ENCODE measurements at places on chromosomes 12 and 14.

- DNase-seq, result no peak
Measured at GRCh38 chr12:105288311-105288996, 42.0 kb upstream of the C12orf75 start.

DNA sequence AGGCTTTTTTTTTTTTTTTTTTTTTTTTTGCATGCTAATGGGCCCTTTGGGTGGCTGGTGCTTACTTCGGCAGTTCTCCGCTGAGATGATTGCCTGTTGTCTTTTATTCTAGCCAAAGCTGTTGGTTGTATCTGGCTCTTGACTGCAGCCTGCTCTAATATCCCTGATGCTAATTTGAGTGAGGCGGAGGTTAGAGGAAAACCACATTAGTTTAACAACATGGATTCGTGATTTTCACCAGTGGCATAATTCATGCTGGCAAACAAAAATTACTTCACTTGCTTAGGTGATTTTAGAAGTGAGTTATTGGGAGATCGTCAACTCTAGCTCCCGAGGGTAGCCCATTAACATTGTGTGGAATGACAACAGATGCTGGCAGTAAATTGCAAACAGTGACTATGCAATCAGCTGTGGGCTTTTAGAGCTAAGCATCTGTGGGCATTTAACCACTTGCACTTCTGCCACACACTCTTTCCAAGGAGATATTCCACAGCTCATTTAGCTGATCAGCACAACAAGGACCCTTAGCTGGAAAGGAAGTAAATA is 97.6 kb upstream of the ZDHHC17 start:
- DNase-seq, result no peak

DNA sequence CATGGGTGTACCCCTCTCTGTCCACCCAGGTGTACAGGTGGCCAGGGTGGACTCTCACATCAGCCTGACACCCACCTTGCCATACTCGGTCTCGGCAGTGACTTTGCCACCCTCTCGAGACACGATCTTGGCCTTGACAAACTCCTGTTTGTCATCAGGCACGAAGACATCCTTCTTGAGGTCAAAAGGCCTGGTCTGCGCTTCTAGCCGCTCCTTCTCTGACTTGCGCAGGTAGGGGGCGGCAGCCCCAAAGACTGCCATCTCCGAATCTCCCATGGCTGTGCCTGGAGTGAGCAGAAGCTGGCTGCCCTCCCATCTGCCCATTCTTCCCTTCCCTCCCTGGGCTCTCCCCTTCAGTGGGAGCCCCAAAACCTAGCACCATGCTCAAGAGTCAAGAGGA is 2.0 kb downstream of the MYH7 start:
- no peak for DNase-seq

- DNase-seq, result no peak
Measured at GRCh38 chr14:63362389-63362819, 43.7 kb upstream of the GPHB5 start.

- DNase-seq, result peak; percentile 28
Measured at GRCh38 chr14:70714055-70714550, 72.4 kb downstream of the TTC9 start.

DNA sequence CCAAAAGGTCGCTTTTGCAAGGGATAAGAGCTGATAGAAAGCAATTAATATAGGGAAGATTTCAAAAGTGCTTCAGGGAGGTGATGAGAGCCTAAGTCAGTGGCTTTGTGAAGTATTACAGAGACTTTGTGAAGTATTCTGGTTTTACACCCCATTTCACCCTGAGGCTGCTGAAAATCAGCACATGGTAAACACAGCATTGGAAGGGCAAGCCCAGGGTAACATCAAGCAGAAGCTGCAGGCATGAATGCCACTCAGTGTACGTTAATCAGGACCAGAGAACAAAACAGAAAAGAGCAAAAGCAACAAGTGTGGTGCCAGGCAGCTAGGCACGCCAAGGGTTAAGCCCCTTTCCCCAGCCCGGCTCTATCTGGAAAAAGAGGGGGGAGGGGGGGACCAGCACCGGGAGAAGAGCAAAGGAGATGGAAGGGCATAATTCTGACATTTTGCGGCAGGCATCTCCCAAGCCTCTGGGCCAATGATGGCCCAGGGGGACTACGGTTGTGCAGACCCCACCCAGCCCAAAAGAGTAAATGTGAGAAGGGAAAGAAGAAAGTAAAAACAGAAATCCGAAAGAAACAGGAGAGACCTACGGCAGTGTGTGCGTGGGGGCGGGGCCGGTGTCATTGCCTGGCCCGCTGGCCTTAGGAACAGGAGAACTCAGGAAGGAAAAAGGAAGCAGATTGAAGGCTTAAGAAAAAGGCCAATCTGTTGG is 58.9 kb downstream of the DHRS2 start:
- no peak for DNase-seq

GRCh38 chr12:64216239-64216638 is 5.9 kb downstream of the KICS2 start:
- no peak for DNase-seq

- DNase-seq, result no peak
Measured at GRCh38 chr12:23084236-23084995, 459.4 kb downstream of the ETNK1 start.

DNA sequence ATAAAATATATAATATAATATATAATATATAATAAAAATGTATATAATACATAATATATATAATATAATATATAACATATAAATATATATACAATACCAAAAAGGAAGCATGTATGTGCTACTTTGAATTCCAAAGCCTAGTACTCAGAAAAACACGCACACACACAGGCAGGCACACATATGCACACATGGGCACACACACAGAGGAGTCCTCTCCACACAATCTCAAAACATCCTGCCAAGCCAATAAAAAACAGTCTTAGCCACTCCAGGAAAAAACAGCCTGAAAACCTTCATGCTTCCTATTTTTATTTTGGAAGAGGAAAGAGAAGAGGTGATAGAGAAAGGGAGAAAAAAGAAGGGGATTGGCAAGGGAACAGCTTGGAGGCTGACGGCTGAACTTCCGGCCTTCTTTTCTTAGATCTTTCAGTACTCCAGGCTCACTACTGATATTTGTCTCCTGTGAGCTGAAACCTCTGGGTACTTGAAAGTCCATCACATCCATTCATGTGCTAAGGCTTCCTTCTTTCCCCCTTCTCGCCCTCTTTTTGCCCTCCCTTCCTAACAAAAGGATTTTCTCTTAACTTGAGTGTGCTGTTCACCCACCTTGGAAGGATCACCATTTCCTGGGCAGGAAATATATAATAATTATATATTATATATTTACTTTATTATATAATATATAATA is 394.2 kb downstream of the NUAK1 start:
- DNase-seq, result no peak

- no peak for DNase-seq
Measured at GRCh38 chr12:129870136-129870535, 33.7 kb downstream of the TMEM132D start.

DNA sequence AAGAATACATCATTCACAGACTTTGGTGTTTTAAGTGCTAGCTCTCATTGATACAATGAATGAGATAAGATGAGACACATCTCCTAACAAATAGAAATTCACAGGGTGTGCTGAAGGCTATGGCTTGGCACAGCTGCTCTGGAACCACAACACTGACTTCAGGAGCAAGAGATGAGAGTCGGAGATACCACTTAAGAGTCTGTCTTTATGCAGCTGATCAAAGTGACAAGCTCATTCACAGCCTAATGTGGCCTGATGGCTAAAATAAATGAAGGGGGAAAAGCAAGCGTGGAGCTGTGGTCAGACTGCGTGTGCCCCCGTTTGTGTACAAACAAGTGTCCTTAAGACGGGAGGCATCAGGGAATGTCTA is 29.7 kb upstream of the FAM181A start:
- DNase-seq, result no peak

DNA sequence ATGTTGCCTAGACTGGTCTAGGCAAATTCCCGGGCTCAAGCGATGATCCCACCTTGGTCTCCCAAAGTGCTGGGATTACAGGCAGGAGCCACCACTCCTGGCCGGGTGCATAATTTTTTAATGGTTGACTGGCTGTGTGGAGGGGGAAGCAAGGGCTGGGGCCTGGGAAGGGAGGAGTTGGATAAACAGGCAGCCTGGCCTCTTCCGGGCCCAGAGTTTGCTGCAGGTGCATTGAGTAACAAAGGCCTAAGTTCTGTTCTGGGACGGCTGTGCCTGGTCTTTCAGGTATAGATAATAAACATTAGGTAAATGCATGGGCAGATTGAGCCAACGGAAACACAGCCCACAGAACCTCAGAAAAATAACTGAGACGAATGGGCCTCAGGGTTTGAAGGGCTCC is 191.3 kb upstream of the TBX3 start:
- no peak for DNase-seq

GRCh38 chr12:6538420-6539313 is 4.3 kb downstream of the GAPDH start:
- peak; percentile 11 for DNase-seq

DNA sequence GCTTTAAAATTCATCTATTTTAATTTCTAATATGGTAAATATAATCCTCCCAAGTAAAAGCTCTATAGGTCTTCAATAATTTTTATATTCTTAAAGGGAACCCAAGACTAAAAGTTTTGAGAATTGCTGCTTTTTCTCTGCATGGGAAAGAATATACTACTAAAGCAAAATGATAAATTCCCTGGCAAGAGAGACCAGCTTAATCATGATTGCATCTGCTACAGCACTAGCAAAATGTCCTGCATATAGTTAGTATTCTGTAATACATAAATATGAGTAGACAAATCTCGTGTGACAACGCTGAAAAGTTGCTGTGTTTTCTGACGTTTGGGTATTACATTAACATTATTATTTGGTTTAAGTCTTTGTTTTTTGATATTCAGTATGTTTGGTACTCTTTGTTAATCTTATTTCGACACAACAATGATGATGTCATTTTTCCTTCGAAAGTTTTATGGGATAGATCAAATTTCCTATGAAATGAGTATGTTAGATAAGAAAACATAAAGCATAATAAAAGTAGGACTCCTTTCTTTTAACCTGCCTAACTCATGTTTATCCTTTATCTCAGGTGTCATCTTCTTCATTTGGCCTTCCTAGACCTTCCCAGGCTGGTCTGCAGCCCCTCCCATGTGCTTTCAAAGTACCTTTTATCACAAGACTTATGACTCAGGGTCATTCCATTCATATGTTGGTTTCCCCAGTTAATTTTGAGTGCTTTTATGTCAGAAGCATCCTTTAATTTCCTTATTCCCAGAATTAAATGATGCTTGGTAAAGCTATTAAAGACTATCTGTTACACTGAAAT is 321.9 kb downstream of the RAD51B start:
- DNase-seq, result no peak

DNA sequence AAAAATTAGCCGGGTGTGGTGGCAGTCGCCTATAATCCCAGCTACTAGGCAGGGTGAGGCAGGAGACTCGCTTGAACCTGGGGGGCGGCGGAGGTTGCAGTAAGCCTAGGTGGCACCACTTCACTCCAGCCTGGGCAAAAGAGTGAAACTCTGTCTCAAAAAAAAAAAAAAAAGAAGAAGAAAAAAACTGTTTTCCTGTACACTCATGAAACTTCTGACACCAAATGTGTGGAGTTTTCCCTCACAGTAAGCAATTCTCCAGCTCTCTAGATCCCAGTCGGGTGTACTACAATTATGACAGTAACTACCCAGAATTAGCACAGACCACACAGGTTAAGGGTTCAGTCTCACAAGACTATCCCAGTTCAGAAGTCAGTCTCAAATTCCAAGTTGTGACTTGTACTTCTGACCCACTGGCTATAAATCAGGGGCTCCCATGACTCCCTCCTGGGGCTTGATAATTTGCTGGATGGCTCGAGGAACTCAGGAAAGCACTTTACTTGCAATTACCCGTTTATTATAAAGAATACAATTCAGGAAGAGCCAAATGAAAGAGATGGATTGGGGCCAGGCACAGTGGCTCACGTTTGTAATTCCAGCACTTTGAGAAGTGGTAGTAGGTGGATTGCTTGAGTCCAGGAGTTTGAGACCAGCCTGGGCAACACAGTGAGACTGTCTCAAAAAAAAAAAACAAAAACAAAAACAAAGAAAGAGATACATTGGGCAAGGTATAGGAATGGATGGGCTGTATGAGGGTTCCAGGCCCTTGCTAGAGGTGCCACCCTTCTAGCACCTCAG is 12.4 kb upstream of the ARF6 start:
- no peak for DNase-seq

DNA sequence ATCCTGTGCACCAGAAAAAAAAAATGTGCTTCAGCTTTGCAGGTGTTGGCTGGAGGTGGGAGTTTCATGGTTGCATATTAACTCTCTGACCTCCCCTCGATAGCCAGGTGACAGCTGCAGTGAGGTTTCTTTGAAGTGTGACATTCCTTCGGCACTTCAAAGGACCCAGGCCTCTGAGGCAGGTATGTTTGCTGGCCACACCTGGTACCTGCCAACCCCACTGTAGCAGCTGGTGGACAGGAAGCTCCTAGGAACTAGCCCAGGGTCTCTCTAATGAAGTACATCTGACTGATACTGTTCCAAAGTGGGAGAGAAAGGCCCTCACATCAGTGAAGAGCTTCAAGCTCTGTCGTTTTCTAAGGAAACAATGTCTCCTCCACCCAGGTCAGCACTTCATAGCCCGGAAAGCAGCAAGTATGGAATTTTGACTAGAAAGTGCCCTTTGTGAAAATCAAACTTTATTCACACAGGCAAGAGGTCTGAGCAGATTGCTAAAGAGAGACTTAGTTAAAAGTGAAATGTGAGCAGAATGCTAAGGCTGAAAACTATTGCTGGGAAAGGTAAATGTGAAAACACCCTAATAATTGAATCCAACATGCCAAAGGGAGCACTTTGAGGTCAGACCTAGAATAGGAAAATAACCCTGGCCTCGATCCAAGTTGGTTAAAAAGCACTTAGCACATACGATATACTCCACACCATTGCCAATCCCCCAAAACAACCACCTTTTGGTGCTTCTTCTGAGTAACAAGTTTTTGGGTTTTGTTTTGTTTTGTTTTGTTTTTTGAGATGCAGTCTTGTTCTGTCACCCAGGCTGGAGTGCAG is 71.3 kb downstream of the PHLDA1 start:
- no peak for DNase-seq

DNA sequence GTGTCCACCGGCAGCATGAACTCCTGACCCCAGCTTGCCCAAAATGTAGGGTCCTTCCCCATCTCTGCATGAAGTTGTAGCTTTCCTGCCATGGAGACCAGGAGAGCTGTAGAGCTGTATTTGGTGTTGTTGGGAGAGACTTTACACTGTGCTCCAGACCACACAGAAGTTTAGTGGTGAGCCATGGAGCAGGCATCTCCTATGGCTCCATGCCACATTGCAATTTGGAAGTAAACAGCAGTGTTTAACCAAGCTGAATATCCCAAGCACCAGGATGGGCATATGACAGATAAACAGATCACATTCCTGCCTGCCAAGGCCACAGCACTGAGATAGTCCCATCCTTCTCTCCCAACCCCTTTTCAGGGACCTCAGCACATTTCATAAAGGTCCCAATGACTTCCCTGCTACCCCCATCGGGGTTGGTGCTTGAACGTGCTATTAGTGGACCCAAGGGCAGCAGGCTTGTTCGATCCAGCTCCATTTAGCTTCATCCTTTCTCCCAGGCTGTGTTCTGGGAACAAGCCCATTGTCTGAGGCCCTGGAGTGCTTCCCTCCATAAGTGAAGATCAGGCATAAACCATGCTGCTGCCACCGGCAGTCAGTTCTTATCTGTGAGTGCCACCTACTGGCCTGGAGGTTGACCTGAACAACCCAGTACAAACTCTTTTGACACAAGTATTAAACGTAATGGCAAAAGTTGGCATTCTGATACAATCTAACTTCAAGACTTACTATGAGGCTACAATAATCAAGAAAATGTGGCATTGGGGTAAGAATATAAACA is 172.3 kb upstream of the ATXN7L3B start:
- DNase-seq, result no peak
